ENCODE measurements at places on chromosomes 7 and 10.

DNA sequence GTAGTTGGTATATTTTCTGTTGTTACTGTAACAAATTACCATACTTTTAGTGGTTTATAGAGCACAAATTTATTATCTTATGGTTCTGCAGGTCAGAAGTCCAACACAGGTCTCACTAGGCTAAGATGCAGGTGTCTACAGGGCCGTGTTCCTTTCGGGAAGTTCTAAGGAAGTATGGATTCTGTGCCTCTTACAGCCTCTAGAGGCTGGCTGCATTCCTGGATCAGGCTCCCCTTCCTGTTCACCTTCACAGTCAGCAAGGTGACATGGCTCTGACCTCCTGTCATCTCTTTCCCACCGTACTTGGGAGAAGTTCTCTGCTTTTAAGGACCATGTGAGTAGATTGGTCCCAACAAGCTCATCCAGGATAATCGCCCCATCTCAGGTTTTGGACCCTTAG lies 37.3 kb downstream of the BMPR1A start:
- no peak for DNase-seq

DNA sequence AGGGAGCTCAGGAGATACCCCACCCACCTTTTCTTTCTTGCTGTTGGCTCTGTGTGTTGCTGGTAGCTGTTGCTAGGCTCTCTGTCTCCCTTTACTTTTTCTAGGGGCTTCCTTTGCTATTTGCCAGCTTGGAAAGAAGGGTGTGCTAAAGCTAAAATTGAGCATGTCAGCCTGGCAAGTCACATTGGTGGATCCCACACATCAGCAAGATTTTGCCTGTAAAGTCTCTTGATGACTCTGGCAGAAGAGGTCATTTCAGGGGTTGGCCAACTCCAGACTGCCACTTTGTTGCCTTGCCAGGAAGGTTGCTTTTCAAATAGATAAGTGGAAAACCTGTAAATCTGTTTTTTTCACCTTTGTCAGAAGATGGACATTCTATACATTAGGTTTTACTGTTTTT lies 9.9 kb downstream of the CCNY start:
- DNase-seq: no peak

DNA sequence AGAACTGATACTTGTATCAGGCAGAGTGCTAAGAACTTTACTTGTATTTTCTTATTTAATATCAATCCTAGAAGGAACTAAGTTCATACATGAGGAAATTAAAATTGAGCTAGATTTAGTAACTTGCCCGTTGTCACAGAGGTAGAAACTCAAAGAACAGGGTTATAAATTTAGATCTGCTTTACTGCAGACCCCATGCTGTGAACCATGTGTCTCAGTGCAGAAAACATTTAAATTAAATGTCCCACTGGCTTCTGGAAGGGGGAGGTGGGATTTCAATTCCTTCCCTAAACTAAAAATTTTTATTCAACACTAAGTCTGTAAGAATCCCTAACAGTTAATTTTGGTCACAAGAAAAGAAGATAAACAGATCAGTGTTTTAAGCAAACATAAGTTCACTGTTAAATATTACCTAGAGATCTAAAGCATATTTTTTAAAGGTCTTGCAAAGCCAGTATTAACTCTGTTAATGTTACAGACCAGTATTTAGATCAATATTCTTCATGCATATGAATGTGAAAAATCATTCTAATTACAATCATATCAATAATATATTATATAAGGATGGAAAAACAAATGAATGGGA lies 23.1 kb downstream of the WASL start:
- no peak for DNase-seq

DNA sequence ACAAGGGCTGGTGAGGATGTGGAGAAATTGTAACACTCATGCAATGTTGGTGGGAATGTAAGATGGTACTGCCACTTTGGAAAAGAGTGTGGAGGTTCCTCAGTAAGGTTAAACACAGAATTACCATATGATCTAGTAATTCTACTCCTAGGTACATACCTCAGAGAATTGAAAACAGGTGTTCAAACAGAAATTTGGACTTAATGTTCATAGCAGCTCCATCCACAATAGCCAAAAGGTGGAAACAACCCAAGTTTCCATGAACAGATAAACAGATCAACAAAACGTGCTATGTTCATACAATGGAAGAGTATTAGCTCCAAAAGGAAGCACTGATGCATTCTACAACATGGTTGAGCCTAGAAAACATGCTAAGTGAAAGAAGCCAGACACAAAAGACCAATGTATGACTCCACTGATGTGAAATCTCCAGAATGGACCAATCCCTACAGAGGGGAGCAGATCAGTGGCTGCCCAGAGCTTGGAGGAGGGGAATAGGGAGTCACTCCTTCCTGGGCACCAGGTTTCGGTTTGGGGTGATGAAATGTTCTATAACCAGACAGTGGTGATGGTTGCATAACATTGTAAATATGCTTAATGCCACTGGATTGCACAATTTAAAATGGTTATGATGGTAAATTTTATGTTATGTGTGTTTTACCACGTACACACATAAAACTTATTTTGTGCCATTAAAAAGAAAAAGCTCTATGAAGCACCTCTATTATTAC lies 5.7 kb upstream of the WDR86 start:
- DNase-seq: no peak

DNA sequence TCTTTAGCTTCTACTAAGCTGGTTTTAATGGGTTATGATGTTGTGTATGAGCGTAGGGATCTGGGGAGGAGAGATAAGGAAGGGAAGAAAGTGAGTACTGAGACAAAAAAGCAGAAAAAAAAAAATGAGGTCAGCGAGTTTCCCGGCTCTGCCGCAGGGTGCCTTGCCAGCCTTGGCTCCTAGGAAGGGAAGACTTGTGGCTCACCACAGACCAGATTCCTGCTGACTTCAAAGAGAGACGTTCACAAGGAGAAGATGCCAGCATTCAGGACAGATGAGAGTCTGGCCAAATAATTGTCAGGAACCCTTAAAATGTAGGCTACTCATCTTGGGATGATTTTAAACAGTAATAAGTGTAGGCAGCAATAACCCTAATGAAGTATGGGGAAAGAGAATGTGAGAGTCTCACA lies 11.4 kb upstream of the FAS start:
- DNase-seq: no peak

DNA sequence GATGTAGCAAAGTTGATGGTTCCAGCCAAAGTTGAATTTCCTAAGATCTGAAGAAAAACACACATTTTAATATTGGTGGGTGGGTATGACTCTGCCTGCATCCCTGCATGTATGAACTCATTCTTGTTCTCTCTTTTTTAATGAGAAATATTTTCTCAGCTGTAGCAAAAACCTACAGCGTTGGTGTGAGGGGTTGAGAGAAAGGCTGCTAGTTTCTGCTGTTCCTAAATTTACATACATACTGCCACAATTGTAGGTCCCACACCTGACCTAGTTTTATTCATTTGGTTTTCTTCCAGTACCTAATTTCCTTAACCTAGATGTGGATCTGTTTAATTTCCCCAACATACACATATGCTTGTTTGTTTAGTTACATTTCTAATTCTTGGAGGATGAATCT lies 4.6 kb downstream of the AGFG2 start:
- no peak for DNase-seq

DNA sequence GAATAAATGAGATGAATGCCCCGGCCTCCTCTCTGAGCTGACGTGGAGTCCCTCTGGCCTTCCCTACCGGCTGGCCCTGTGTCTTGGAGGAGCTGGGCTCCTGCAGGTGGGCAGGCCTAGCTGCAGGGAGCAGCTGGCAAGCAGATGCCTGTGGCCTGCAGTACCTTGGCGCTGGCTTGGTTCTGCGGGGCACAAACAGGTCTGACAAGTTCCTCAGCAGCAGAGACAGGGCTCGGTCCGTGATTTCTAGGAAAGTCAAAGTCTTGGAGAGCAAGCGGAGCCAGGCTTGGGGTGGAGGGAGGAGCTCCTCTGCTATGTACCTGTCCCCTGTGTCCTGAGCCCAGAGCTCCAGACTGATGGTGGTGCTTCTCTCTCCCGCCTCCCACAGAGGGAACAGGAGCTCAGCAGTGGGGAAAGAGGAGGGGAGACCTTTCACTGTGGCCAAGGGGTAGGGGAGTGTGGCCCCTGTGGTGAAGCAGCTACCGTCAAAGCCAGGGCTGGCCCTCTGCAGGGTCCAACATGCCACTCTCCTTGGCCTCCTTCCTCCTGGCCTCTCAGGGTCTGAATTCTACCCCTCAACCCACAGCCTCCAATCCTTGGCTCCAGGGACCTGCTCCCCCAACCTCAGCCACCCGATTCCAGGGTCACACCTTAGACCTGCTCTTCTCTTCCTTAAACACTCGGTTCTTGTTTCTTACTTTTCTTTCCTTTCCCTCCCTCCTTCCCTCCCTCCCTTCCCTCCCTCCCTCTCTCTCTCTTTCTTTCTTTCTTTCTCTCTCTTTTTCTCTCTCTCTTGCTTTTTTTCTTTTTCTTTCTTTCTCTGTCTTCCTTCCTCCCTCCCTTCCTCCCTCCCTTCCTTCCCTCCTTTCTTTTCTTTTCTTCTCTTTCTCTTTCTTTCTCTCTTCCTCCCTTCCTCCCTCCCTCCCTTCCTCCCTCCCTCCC lies 20.1 kb downstream of the MYL10 start:
- DNase-seq: no peak

- DNase-seq: no peak
Measured at GRCh38 chr10:131549116-131549515, 237.6 kb upstream of the TCERG1L start.

- no peak for DNase-seq
Measured at GRCh38 chr7:1058821-1059199, 14.5 kb downstream of the GPR146 start.

DNA sequence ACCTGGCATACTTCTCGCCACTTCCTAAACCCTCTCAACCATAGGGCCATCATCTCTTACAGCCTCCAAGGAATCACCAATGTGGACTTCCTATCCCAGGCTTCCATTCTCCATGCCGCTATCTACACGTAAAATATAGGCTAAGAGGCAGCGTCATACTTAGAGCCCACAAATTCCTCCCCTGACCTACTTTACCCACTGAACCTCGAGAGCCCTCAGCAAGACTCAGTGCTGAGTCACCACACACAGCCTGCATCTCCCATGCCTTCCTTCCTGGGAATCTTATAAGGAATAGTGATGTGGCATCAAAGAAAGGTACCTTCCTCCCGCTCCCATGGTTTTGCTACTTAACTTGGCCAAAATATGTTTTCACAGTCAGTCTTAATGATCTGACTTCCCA lies 435.6 kb upstream of the NFE2L3 start:
- no peak for DNase-seq

DNA sequence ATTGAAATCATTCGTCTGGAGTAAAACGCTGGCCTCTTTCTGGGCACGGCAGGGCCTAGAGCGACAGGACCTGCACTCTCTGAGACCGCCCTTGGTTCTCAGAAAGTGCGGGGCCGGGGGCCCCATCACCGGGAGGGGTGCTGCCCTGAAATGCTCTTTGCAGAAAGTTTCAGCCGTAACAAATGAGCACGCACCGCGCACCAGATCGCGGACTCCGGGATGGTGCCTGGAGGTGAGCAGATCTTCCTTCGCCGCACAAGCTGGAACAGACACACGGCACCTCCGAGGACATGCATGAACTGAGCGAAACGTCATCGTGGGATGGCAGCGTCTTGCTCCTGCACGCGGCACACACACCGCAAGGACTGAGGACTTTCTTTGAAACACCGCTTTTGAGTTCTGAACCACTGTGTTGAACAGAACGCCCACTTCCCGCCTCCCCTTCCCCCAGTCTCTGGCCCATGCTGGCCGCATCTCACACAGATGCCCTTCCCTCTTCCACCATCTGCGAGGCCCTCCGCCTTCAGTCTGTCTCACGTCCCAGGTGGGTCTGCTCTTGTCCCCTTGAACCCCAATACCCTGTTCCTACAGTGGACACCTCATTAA lies 538.7 kb upstream of the MGMT start:
- DNase-seq: no peak

DNA sequence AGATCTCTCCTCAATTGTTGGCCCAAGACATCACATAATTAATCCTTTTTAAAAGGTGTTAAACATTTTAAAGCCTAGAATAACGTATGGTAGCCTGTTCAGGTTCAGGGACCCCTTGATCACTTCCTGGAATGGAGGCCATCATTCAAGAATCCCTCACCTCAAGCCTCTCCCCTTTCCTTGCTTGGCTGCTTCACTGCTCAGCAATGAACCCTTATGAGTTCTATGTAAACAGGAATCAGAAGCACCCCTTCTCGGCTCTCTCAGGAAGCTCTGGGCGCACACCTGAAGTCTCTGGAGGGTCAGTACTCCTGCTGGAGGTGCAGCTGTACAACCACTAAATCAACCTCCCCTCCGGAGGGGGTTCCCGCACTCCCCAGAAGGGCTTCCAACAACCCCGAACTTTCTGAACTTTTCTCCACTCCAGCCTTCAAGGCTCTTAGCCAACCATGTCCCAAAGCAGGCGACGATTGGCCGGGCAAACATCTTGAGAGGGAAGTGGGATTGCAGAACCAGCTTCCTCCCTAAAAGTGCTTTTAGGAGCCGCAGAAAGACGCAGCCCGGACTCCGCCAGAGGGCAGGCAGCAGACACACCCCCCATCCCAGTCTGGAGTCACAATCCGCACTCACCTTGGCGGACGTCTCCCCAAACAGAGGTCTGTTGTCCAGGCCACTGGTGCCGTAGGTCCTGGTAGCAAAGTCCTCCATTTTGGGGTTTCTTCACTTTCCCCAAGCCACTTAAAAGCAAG lies 562 bp downstream of the TMEM243 start:
- DNase-seq: no peak

- DNase-seq: no peak
Measured at GRCh38 chr7:44965441-44965903, 13.3 kb downstream of the MYO1G start.

- no peak for DNase-seq
Measured at GRCh38 chr10:83701799-83702198, 437.5 kb upstream of the GHITM start.

DNA sequence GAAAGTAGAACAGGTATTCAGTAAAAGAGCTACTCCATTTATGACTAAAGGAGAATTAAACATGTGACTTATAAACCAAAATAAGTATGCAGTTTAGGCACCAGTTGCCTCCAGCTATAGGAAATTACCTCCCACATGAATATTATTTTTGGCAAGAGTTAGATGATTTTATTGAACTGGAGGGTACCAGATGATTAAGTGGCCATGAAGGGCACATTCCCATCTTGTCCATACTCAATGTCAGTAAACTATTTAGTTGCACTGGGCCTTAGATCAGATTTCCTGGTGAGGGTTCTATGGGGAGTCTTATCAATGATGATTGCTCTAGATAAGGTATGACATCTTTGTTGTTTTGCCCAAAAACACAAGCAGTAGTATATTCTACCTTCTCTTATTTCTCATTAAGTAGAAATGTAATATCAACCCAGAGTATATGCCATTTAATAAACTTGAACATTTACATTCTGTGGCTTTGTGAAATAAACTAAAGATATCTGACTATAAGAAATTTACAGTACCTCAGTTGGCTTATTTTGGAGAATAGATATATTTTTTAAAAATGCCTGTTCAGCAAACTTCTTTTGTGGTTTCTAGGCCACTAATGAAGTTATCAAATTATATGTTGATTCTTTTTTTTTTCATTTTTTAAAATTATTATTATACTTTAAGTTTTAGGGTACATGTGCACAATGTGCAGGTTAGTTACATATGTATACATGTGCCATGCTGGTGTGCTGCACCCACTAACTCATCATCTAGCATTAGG lies 145.3 kb downstream of the SEMA3A start:
- DNase-seq: no peak

GRCh38 chr10:113018034-113018433 lies 68.0 kb downstream of the TCF7L2 start:
- DNase-seq: no peak
